ENCODE measurements at places on chromosomes 12 and 14.

- no peak for DNase-seq
These were observed 21.0 kb downstream of the CFAP54 start for GRCh38 chr12:96510306-96510764.

GRCh38 chr14:69945347-69945746 is 66.1 kb downstream of the SMOC1 start:
- no peak for DNase-seq

DNA sequence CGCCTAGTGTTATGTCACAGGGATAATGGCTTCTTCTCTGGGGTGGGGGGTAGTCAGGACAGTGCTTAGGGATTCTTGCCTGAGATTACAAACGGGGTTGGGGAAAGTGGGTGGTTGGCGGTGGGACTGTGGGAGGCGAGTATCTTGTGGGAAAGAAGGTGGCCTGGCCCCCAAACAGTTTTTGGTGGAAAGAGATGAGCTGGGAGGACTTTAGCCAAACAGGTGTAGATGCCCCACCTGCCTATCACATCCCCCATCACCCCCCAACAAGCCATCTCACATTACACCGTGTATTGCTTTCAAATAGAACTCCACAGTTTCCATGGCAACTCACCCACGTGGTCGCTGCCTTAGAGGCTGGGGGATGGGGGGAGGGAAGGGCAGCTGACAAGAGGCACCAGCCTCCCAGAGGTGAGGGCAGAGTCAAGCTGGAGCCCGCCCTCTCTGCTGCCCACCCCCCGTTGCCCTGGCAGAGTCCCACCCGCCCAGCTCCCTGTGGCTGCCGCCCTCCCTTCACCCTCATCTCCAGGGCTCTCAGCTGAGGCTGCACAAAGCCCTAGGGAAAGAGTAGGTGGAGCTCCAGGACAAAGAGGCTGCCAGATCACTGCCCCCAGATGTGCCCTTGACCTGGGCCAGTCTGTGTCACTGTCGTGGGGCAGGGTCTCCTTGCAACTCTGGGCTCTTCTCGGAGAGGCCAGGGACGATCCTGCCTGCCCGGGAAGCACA is 98.3 kb downstream of the LRRC74A start:
- no peak for DNase-seq

DNA sequence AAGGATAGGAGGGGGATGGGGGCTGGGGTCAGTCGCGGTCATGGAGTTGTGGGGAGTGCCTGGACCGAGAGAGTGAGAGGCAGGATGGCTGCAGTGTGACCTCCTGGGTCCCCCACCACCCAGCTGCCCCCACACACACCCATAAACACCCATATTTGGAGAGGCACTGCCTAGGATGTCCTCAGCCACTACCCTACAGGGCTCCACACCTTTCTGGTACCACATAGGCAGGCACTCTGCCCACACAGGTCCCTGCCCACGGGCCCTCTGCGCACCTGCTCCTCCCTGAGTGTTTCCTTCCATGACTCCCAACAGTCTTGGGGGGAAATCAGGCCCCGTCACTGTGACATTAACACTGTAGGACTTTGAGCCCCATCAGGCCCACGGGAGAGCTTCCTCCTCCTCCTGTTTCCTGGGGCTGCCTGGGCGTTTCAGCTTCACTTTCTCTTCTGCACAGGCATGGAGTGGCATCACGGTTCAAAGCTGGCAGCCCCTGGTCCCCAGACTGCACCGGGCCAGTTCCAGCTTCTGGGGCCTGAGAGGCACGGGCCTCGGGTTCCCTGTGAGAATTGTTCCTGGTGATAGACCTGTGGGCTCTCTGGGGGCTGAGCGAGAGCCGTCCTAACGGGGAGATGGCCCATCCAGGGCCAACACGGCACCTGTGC is 207.0 kb upstream of the C14orf180 start:
- DNase-seq: no peak

DNA sequence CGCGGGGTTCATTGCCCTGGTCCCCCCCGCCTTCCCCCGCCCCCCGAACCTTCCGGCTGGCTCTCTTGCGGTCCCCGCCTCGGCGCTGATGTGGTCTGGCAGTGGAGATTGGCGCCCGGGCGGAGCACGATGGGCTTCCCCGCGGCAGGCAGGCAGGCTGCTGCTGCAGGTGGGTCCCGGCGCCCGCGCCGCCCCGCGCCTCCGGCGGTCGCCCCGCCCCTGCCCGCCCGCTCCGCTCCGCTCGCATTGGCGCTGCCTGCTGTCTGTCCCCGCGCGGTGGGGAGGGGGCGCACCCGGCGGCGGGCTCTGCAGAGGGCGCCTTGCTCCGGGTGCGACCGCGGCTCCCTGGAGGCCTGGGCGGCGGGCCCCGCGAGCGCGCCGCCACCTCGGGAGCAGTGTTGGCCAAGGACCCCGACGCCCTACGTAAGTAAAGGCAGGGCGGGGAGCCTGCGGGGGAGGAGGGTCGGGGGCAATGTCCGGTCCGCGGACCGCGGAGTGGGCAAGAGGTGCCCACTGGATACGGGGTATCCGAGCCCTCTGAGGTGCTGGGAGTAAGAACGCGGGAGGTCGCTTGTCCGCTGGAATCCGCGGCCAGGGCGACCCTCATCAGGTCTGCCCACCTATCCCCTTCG is at the start of gene AKAP5:
Gene AKAP5, plus strand, starts transcription at position 309 of the 632 bp plus-strand sequence. CDS start 2,896 bp downstream, outside the sequence.
- no peak for DNase-seq

DNA sequence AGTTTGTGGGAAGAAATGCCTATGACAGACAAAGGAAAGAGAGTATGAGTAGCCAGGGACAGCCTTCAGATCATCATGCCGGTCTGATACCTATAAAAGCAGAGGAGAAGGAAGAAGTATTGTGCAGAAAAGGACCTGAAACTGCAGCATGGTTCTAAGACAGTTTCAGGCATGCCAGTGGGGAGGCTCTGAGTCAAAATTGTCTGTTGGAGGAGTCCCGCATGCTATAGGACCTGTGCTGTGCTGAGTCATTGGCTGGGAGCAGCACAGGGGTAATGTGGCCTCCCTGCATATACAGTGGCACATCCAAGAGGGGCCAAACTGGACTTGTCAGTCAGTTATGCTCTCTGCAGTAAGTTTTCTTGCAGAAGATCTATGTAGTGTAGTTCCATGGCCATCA is 40.7 kb downstream of the NEUROD4 start:
- DNase-seq: no peak

GRCh38 chr14:34678306-34678705 is 36.1 kb downstream of the CFL2 start:
- no peak for DNase-seq

- DNase-seq: no peak
These were observed 199.9 kb downstream of the CALM1 start for GRCh38 chr14:90596733-90597132.
